ENCODE measurements at places on chromosomes 7 and 10.

DNA sequence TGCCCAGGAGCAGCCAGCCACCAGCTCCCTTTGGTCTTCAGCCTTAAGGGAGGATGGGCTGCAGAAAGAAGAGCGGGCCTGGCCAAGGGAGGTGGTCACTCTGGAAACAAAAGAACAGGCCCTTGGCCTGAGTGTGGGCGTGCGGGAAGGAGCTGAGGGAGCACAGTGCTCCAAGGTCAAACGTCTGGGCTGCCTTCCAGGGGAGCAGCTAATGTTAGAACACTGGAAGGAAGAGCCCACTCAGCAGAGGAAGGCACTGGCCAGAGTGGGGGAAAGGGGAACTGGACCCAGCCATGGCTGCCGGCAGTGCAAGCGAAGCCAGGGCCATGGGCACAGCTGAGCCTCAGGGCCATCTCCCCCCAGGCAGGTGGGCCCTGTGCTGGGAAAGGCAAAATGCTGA, 42.7 kb downstream of the FAM53B start:
- DNase-seq: peak; percentile 12

- no peak for DNase-seq
Measured at GRCh38 chr7:34211018-34211417, 305.7 kb downstream of the BMPER start.

DNA sequence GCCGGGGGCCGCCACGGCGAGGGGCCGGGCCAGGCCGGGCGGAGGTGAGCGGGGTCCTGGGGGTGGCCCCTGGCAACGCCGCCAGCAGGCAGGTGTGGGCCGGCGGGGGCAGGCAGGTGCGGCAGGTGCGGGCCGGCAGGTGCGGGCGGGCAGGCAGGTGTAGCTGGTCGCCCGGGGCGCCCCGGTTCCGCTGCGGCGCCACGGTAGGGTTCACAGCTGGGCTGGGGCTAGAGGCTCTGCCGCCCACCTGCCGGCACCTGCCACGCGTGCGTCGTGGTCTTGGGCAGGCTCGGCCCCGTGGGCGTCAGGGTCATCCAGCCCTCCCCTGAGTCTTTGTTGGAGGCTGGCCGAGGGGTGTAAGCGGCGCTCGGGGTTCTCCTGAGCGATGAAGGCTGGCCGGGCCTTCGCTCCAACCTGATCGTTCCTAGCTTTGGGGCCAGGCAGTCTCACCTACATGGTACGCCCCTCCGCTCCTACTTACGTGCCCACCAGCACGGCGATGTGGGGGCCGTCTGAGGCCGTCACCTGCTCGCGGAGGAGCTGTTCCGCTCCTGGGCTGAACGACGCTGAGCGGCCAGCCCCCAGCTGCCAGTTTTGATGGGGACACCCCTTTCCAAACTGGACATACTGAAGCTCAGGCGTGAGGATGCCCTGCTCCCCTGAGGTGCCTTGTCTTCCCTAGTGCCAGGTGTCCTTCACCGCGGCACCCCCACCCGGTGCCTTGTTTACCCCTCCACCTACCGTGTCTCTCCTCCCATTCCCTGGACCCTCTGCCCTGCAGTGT, 493 bp downstream of the ZMIZ2 start:
- no peak for DNase-seq

- DNase-seq: no peak
Measured at GRCh38 chr10:53537508-53537907, 764.9 kb upstream of the MBL2 start.

DNA sequence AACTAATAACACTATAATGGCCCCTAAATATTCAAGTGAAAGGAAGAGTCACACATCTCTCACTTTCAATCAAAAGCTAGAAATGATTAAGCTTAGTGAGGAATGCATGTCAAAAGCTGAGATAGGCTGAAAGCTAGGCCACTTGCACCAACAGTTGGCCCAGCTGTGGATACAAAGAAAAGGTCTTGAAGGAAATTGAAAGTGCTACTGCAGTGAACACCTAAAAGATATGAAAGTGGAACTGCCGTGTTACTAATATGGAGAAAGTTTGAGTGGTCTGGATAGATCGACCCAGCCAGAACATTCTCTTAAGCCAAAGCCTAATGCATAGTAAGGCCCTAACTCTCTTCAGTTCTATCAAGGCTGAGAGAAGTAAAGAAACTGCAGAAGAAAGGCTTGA, 12.1 kb upstream of the SNX13 start:
- DNase-seq: no peak

DNA sequence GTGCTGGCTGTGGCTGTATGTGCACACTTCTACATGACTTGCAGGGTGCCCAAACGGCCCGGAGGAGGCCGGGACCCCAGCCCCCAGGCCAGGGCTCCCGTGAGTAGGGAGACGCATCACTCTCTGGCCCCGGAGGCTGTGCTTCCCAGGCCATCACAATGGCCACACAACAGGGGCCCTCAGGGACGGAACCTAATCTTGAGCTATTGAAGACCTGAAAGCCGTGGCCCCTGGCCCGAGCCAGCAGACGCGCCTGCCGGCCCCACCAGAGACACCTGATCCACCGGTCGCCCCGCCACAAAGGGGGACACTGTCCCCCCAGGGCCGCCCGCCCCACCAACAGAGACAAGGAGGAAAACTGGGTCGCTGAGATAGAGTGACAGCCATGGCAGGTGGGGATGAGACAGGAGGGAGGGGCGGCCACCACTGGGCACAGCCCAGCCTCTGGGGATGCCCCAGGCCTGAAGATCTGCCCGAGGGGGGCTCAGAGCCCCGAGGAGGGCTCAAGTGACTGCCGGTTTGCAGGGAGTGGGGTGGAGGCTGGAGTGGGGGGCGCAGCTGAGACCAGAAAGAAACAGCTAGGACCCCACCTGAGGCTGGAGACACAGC, 10.2 kb upstream of the LFNG start:
- no peak for DNase-seq

All from HCEC 1CT (cell line).